ENCODE measurements at places on chromosomes 5 and 9.

DNA sequence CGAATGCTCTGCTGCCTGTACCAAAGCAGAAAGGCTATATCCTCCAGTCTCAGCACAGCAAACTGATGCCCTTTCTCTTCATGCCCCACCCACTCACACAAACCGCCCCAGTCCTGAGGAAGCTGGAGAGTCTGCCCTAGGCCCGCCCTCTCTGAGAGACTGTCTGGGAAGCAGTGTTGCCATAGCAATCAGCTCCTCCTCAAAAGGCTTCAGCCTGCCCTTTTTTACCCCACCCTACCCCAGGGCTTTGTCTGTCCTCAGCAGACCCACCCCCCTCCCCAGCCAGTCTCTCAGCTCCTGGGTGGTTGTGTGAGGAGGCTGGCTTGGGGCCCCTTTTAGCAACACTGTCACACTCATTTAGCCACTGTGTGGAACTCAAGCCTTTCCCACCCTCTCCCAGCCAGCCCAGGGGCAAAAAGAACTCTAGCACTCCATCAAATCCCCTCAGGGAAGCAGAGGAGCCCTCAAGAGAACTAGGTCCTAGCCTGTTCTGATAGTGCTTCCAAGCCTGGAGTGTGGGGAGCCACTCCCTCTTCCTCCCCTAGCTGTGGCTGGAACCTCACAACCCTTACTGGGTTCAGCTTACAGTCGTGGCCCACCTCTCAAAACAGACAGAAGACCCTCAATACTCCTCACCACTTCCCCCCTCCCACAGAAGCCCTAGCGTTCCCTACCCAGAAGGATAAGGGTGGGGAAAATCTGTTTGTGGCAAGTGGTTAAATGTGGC lies 1.4 kb downstream of the ATOSB start:
- DNase-seq, result no peak

DNA sequence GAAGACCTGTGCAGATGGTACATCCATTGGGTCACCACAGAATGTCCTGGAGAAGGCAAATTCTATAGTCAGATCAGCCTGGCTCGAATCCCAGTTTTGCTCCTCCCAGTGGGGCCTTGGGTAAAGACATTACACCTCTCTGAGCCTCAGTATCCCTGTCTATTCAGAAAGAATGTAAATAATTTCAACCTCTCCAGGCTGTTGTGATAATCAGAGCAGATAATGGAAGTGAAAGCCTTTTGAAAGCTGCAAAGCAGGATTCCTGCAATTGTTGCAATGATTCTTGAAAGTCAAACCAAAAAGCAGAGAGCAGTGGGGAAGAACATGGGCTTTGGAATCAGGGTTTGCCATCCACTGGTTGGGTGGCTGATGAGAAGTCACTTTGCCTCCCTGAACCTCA lies 63.2 kb downstream of the LHX2 start:
- DNase-seq, result no peak

GRCh38 chr9:88359974-88360373 lies 28.3 kb upstream of the SPIN1 start:
- DNase-seq, result no peak

DNA sequence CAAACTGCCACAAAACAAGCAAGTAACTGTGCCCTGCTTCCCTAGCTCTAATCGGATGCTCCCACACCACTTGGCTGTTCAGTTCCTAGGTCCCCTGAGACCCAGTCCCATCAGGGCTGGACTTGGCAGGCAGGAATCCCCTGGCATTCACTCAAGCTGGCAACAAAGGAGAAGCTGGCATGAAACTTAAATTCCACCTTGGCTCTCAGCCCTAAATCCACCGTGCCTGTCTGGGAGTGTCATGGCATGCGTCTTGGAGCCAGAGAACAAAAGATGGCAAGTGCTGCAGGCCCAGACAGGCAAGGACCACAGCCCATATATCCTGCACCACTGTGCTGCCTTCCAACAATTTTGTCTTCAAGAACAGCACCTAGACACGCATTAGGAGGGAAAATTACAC lies 38.2 kb downstream of the ETF1 start:
- DNase-seq, result no peak

DNA sequence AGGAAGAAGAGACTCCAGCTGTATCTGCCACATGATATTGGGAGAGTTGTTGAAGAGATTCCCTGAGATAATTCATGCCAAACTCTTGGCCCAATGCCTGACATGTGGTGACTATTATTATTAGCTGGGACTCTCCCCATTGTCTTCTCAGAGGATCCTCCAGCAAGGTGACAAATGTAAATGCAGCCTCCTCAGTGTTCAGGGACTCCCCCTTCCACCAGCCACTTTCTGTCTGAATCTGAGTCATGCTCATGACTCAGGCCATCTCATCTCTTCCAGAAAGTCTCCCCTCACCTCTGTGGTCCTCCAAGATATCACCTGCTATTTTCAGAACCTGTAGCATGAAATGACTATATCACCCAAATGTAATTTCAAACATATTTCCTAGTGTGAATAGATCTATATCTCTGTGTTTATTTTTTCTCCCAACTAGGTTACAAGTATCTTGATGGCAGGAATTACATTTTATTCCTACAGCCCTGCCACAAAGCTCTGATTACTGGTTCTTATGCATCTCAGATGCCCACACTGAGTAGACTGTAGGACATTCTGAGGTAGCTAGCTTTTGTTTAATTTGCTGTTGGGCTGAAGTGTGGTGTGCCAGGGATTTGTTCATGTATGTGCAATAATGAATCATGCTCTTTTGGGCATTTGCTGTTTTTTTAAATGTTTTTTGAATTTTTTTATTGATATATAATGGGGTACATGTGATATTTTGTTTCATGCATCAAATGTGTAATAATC lies 126.6 kb upstream of the IL12B start:
- DNase-seq, result no peak

DNA sequence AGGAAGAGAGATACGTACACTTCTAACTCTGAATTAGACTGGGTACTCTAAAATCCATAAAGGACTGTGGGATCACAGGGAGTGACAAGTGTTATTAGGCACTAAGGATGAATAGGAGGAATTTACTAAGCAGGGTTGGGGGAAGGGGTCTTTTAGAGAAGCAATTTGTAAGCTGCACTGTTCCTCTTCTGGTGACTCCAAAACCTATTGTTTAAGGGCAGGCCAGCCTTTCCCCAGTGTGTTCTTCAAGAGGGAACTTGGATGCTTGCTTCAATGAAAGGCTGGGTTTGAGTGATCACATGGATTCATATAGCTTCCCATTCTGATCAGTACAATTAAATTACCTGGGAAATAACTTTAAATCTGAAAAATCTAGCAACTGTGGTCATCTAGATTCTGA lies 71.8 kb downstream of the STX17 start:
- no peak for DNase-seq

- peak; percentile 42 for DNase-seq
Measured at GRCh38 chr9:110255463-110256379, 586 bp downstream of the TXN start.

GRCh38 chr5:81837667-81838306 lies 86.9 kb upstream of the SSBP2 start:
- no peak for DNase-seq

DNA sequence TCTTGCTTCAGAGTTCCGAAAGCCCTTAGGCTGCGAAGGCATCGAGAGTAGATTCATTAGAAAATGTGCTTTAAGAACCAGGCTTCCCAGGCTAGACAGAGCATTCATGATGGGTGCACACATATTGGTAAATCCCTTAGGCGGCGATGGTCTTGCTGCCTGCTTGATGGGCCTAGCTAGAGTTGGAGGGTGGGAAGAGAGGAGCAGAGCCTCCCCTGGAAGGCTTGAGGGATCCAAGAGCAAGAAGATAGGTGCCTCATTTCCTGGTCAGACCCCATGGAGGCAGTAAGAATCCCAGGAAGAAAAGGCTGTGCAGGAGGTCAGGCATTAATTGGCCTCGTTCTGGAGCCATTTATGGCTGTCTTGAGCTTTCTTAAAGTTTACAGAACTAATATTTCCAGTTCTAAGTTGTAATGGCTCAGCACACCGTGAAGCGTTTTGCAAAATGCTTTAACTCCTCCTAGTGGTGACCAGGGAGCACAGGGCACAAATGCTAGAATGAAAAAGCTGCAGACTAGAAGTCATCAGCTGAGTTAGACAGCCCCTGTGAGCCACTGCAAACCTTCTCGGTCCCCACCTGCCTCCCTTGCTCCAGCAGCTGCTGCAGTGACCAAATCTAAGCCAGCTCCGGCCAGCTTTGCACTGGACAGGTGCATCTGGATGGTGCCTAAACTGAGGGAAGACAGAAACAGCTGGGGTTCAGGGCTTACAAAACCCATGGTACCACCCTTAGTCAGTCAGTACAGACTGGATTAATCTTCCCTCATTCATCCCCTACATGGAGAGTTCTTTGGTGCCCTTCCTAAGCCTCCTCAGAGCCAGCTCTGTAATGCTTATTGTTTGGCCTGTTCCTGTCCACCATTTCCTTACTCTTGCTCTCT lies 14.7 kb downstream of the SLC45A2 start:
- DNase-seq, result no peak

DNA sequence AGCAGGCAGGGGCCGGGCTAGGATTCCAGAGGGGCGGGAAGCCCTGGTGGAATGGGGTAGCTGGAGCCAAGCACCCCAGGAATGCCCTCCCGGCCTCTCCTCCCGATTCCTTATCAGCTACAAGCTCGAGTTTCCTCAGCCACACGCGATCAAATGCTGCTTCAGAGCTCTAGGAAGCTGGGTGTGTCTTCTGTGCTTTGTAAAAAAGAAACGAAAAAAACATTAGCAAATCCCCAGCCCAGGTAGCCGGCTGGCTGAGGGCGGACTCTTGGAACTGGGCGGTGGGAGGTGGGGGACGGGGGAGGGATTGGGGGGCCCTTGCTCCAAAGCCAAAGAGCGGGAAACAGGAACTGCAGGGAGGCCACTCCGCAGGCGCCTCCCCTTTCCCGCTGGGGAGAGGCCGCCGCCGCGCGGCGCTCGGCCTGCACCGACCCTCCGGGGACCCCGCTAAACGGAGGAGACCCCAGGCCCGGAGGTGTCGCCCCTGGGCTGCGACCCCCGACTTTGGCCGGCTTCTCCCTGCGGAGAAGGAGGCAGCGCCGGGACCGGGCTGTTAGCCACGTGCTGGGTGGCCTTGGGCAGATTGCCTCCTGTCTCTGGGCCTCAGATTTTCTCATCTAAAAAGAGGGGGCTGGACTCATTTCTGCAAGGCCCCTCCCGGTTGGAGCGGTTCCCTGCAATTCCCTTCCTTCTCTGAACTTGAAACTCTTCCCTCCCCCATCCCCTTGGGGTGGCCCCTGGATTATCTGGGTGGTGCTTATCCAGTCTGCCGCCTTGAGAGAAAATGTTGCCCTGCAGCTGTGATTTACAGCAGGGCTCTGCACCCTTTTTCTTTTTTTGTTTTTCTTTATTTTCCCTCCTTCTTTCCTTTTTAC lies 40.9 kb upstream of the FABP6 start:
- peak; percentile 56 for DNase-seq

DNA sequence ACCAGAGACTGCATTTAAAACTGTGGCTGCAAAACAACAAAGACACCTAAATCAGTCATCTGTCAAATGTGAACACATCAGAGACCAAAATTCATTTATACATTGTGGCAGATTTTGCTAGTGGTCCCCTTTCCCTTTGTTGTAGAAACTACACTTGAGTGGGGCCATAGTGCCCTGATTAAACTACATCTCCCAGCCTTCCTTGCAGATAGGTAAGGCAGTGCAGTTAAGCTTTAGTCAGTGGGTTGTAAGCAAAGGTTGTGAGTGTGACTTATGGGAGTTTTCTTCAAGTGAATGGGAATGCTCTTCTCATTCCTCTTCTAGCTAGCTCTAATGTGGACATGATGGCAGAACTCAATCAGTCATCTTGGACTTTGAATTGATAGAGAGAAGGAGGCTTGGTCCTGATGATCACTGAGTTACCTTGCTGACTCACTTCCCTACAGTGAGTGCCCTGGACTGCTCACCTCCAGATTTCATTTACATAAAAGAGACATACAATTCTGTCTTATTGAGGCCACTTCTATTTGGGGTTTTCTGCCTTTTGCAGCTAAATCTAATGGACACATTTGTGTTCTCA lies 35.2 kb upstream of the SPARC start:
- DNase-seq, result no peak

- DNase-seq, result no peak
Measured at GRCh38 chr9:89718651-89719050, 113.8 kb downstream of the GADD45G start.

DNA sequence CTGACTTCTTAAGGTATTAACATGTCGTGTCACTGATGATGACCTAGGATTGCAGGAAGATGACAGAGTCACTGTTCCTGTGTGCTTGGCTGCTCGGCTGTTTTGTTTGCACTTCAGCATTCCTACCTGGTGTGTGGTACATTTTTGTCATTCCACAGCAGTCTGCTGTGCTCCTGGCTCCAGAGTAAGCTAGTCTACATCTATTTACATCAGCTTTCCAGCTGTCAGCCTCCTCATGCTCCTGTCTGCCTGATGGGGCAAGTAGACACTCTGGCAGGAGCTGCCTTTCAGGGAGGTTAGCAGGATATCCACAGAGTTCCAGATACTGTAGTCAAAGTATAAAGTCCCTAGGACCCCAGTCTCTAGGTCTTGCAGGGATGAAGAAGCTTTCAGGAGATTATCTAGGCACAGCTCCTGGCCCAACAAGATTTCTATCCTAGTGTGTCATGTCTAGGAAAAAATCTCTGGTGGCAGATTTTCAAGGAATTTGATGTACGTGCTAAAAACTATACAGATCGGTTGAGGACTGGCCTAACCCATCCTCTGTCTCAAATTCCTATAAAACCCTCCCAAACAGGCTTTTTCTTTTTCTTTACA lies 28.4 kb downstream of the RUSC2 start:
- DNase-seq, result no peak

DNA sequence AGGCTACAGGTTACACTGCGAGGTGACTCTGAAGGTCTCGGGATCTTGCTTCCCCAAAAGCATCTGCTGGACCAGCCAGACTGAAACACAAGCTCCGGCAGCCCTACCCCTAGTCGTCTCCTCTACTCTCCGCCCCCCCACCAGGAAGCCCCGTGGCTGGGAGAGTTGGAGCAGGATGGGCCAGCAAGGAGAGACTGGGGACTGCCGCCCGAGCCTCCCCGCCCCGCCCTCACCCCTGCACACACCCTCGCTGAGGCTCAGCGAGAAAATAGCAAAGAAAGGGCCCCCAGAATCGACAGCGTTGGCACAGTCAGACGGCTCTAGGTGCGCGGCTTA lies 1.3 kb downstream of the TRIM7 start:
- DNase-seq, result no peak

GRCh38 chr9:131402738-131403492 lies 9.0 kb downstream of the PRRC2B start:
- no peak for DNase-seq

DNA sequence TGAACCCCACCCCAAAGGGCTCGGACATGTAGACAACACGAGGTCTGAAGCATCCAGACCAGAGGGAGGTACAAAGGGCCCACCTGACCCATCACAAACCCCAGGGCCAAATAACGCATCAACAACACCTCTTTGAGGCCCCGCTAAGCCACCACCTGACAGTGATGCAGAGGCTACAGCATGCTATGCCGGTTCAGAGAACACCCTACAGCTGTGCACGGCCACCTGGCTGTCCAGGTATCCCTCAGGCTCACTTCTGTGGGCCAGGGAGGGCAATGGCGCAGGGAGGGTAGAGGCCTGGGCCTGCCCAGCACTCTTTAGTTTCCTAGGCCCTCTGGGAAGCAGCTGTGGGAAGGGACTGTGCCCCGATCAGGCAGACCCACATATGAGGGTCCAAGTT lies 190.1 kb downstream of the CDK5RAP2 start:
- no peak for DNase-seq

GRCh38 chr9:117145081-117145480 lies 269.8 kb downstream of the ASTN2 start:
- no peak for DNase-seq
